ENCODE measurements at places on chromosomes 2 and 18. TPM values are rescaled to one million over a fixed set of nuclear protein-coding genes. Genes with fewer than 3 reads are reported as not detected.

GRCh38 chr2:230439590-230439989, 23.6 kb downstream of the SP100 start:
- no peak for DNase-seq

DNA sequence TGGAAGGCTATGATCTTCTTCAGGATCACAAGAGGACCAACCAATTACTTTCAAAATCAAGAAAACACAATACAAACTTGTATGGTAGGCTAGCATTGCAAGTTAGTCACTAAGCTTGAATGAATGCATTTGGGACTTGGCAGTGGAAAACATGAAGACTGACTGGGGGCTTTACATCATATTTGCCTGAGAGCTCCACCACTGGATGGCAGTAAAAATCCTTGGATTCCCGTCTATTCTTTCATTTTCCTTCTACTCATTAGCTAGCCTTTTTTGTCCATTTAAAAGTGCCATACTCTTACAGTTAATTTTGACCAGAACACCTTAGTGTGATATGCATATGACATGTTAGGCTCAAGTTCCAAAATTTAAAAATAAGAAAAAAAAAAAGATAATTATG, 63.5 kb upstream of the RASGRP3 start:
- no peak for DNase-seq

DNA sequence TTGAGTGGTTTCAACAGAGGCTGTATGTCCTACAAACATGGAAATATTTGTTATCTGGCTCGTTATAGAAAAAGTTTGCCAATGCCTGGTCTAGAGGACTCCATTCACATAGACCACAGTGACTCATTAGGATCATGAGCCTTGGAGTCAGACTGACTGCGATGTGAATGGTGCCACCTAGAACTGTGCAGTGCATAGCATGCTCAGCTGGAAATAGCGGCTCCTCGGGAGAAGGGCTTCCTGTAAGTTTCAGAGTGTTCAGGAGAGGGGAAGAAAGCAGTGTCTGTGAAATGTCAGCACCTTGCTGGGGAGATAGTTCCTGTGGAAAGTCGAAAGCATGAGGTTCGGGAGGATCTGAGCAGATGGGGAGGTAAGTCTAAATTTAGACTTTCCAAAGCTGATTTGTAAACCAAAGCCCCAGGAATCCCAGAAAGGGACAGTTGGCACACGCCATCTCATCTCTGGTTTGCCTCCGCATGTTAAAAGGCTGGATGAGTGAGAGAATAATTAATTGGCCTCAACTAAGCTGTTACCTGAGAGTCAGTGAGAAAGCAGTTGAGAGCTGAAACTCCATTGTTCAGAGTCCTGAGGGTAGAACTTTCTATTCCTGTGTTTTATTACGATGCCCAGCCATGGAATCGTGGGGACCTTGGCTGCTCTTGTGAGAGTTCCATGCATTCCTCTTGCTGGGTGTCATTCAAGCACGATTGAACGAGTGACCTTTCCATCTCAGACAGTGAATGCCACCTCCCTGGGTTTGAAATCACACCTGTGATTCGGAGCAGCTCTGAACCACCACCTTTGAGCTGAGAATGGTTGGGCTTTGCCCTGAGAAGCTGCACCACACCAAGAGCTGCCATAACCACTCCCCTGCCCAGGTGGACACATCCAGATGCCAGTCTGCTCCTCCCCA, 99.5 kb downstream of the MAPK4 start:
- DNase-seq: no peak

- no peak for DNase-seq
These were observed 96.0 kb downstream of the TMEM17 start for GRCh38 chr2:62410015-62410453.

DNA sequence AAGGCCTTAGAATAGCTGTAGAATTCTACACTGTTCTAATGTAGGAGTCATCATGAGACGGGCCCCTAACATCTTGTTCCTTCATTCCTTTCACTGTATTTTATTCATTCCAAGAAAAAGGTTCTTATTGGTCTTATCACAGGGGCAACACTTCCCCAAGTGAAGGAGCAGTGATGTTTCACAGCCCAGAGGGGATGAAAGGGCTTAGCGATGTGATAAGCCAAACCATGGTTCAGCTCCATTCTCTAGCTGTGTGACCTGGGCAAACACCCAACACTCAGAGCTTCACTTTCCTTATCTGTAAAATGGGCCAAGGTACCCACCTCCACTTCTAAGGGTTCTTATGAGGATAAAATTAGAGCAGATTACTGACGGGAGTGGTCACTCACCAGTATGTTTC, 25.4 kb upstream of the HS6ST1 start:
- no peak for DNase-seq

- no peak for DNase-seq
These were observed 505.5 kb downstream of the GALR1 start for GRCh38 chr18:77755187-77755586.

DNA sequence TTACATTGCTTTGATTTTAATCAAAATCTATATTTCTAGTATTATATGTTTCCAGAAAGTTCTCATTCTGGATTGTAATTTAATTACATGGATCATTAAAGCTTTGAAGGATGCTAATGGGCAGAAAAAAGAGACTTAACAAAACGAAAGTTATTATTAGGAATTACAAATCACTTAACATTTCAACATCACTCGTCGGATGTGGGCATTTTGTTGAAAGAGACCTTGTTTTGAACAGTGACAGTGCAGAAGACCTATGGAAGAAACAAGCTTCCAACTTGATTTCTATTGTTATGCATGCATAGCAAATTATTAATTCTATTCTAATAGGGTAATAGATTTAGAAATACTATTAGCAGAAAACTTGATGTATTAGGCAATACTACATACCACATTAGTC, 31.4 kb upstream of the DARS1 start:
- no peak for DNase-seq

- no peak for DNase-seq
These were observed 169.5 kb upstream of the MAP3K20 start for GRCh38 chr2:172905937-172906811.

- DNase-seq: no peak
These were observed 319.6 kb downstream of the PIK3C3 start for GRCh38 chr18:42274488-42275137.

Gene CHMP1B
- 20.6 TPM for total RNA-seq

- DNase-seq: no peak
These were observed 257.5 kb upstream of the FN1 start for GRCh38 chr2:215693193-215693998.

- DNase-seq: no peak
These were observed 97.6 kb downstream of the WDR7 start for GRCh38 chr18:56748698-56749268.

Gene HTRA2
- 46.2 TPM for total RNA-seq

DNA sequence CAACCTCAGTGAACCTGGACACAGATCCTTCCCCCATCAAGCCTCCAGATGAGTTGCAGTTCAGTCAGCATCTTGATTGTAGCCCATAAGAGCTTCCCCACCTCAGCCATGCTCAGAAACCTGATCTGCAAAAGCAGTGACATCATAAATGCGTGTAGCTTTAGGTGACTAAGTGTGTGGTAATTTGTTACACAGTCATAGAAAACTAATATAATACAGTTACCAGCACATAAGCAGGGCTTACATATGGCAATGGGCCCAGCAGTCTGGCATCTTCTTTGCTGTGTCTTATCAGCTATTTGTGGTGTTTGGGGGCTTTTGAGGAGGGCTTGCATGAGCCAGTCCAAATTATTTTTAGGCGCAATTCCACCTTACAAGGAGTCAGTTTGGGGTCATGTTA, 807.0 kb downstream of the SLC4A3 start:
- no peak for DNase-seq

DNA sequence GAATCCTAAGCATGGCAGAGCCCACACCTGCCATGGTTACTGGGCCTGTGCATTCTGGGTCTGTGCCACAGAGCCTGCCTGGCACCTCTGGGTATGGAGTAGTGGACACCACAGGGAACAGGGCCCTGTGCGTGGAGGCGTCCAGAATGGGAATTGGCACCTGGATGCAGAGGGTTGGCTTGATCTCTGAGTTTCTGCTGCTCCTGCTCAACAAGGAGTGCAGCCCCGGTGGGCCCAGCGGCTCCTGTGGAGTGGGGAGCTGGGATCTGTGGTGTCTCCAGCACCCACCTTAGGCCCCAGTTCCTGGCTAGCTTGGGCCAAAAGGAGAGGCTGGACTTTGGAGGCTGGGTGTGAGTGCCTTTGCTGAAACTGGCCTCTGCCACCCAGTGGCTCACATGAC, 7.9 kb upstream of the ANKRD62 start:
- no peak for DNase-seq

Gene PDIA6
- 169 TPM for total RNA-seq

DNA sequence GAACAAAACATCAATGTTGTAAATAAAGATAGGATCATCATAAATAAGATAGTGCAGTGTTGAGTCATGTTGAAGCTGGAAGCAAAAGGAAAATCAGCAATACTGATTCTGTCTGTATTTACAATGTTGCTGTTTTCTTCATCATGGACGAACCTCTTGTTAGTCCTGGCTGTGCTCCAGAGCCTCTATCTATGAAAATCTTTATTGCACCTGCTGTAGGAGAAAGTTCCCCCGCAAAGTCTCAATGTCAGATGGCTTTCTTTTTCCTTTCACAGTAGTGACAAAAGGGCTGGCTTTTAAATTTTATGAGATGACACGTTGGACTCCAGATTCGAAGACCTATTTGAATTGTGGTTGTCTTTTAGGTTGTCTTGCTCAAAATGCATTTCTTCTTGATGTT, 98.5 kb upstream of the LRRTM1 start:
- no peak for DNase-seq
